Epithelial cell of proximal tubule (primary cell): ENCODE measurements at places on chromosomes 12 and 14.

DNA sequence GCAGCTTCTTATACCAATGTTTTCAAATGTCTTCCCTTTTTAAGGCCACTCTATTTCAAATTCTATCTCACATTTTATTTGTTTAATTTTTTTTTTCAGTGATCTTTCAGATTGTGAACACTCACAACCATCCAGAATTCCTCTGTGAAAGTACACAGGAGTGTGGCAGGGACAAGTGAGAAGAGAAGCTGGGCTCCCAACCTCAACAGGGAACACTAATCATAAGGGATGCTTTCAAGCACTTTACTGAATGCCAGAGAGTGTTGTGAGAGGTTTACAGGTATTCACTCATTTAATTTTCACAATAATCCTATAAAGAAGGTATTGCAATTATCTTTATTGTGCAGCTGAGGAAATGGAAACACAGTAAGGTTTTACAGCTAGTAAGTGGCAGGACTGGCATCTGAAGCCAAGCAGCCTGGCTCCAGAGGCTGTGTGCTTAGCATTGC, 60.1 kb upstream of the PYGL start:
- DNase-seq: no peak

DNA sequence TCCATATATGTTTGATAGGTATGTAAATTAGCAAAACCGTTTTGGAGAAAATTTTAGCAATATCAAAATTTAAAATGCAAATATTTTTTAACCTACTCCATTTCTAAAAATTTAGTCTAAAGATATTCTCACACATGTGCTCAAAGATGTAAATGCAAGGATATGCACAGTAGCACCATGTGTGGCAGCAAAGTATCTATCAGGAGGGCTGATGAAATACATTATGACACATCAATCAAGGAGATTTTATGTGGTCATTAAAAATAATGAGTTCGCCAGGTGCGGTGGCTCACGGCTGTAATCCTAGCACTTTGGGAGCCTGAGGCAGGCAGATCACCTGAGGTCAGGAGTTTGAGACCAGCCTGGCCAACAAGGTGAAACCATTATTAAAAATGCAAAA, 8.0 kb upstream of the C1R start:
- DNase-seq: no peak

DNA sequence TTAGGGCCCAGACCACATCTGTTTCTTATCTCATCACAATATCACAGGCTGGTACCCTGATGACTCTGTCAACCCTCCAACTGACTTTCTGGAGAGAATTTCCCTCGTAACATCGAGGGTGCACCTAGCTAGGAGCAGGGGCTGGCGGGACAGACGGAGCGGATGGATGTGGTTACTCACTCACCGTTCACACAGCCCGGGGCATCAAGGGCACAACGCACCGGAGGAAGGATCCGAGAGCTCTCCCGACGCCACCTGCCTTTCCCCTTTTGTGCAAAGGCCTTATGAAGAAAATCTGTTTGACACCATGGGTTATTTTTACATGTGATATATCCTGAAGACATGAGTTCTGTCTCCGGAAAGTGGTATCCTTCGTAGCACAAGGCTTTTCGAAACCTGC, 31.4 kb downstream of the SLC15A4 start:
- DNase-seq: no peak

DNA sequence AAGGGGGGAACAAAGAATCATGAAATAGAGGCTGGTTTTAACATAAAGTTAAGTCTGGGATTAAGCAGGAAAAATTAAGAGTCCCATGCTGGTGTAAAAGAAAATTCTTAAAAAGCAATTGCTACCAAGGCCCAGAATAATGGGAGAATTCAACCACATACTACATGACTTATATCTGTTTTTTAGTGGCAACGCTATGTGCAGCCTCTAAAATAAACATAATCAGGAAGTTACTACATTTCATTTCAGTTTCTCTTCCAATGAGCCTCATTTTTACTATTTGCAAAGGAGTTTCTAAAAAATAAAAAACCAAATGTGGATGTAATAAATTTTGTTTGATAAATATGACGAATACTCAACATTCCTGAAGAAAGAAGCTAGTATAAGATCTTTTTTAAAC, 58.1 kb downstream of the CPNE8 start:
- no peak for DNase-seq

GRCh38 chr14:65229748-65230728, 127.7 kb upstream of the MAX start:
- DNase-seq: no peak

- peak; percentile 10 for DNase-seq
Observed at GRCh38 chr12:15477761-15478160, 155.5 kb downstream of the PTPRO start.

DNA sequence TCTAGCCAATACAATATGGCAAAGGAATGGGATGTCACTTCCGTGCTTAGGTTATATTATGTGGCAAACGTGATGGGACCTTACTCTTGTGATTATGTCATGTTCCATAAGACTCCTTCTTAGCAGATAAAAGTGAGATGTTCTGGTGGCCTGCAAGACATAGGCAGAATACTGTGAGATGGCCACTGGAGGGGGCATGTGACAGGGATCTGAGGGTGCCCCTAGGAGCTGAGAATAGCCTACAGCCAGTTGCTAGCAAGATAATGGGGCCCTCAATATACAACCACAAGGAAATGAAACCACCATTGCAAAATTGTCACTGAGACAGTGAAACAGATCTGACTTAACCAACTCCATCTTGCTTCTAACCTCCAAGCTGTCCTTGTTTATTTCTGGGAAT, 151.4 kb upstream of the SSTR1 start:
- DNase-seq: no peak

DNA sequence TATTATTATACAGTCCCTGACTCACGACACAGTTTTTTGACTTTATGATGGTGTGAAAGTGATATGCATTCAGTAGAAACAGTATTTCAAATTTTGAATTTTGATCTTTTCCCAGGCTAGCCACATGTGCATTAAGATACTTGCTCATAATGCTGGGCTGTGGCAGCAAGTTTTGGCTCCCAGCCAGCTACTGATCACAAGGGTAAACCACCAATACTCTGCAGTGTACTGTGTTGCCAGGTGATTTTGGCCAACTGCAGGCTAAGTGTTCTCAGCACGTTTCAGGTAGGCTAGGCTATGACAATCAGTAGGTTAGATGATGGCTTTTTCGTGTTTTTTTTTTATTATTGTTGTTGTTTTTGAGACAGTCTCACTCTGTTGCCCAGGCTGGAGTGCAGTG, 69.4 kb upstream of the ACTN1 start:
- no peak for DNase-seq

DNA sequence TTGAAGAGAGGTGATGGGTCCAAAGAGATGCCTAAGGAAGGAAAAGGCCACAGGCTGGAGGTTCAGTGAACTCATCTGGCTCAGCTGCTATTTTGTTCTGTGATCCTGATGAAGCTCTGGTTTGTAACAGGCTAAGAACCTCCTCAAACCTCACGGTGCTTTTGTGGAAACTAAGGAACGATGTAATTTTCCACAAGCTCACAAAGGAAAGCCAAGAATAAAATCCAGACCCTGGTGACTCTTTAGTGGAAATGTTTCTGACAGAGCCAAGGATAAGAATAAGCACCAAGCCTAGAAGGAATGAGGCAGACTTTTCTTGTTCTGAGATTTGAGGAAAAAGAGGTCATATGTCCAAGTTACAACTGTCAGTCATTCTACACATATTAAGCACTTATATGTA, 93.6 kb downstream of the SLC24A4 start:
- DNase-seq: no peak

- DNase-seq: no peak
Observed at GRCh38 chr12:50715174-50715573, 48.7 kb upstream of the ATF1 start.

DNA sequence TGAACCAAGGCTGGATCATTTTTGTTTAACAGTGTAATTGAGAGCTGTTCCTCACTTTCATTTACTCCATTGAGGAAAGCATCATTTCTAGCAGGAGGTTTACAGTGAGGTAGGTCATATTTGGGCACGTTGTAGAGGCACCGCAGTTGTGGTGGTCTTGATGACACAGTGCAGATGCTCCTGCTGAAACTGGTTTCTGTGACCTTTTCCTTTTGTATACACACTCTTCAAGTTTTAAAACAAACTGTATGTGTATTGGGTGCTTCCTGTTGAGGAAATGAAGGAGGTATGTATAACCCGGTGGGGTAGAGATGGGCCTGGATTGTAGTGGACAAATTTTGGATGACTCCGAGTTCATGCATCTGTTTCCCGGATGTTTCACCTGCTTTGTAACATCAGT, 456.3 kb upstream of the RGS6 start:
- DNase-seq: no peak

- no peak for DNase-seq
Observed at GRCh38 chr14:23831596-23831995, 122.0 kb upstream of the DHRS4 start.

- no peak for DNase-seq
Observed at GRCh38 chr12:7787574-7788293, 1.5 kb upstream of the NANOG start.

GRCh38 chr14:63045612-63046320, 508 bp upstream of the KCNH5 start:
- DNase-seq: no peak

DNA sequence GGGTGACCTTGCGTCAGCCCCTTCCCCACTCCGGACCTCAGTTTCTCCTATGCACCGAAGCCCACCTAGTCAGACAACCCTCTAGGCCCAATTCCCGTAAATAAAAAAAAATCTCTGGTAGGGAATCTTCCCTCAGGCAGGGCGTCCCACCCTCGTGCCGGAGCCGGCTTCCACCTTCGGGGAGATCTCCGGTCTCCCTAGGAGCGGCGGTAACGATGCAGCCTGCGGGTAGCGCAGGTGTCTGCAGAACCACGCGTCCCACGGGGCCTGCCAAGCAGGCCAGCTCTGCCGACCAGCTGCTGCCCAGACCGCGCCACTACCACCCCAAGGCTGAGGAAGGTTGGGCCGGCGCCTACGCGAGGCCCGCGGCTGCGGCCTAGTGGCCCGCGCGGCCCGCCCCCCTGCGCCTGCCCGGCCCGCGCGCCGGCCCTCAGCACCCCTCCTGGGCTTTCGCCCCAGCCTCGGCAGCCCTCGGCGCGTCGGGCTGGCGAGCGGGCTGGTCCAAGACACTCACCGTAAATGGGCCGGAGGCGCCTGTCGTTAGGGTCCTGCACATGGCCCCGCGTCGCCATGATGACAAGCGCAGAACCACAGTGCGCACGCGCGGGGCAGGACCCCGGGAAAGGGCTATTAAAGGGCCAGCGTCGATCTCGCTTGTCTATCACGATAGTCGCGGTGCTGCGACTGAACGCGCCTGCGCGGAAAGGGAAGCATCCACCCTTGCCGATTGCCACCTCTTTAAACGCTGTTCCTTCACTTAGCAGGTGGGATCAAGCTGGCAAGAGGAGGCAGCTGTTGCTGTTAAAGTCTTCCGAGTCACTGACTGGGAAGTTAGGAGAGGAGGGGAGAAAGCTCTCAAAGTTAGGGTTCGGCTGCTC, at the start of gene NAA25:
TSS of gene NAA25 (minus strand) at position 582 of the 878 bp plus-strand sequence. CDS start at position 572, 10 bp downstream.
- DNase-seq: no peak

DNA sequence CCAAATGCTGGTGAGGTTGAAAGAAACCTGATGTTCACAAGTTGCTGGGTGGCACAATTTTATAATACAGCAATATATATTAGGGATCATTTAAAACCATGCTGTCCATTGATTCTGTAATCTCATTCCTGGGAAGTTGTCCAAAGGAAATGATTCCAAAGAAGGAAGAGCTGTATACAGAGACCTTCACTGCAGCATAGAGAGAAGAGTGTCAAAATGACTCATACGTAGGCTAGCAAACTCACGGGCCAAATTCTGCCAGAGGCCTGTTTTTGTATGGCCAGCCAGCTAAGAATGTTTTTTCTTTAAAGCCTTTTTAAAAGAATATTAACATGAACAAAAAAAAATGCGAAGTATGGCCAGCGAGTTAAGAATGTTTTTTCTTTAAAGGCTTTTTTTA, 69.2 kb upstream of the MED13L start:
- DNase-seq: no peak

GRCh38 chr14:87030197-87030596, 962.8 kb downstream of the GALC start:
- no peak for DNase-seq

- no peak for DNase-seq
Observed at GRCh38 chr12:3897371-3897971, 24.3 kb upstream of the PARP11 start.

GRCh38 chr14:36684946-36685345, 23.3 kb downstream of the PAX9 start:
- no peak for DNase-seq

DNA sequence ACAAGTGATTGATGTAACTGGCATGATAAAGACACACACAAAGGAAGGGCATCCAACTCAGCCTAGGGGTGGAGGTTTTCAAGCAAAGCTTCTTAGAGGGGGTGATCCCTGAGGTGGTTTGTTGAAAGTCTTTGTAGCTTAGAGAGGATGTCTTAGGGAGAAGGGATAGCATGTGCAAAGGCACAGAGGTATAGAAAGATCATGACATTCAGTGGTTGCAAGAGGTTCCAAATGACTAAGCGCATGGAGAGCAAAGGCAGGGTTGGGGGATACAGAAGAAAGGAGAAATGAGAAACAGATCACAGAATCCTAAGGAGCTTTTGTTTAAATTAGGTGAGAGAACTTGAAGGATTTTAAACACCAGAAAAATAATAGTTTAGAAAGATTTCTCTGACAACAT, 5.2 kb upstream of the CCT2 start:
- no peak for DNase-seq

- DNase-seq: no peak
Observed at GRCh38 chr14:21032326-21033132, 2.1 kb downstream of the RNASE13 start.

DNA sequence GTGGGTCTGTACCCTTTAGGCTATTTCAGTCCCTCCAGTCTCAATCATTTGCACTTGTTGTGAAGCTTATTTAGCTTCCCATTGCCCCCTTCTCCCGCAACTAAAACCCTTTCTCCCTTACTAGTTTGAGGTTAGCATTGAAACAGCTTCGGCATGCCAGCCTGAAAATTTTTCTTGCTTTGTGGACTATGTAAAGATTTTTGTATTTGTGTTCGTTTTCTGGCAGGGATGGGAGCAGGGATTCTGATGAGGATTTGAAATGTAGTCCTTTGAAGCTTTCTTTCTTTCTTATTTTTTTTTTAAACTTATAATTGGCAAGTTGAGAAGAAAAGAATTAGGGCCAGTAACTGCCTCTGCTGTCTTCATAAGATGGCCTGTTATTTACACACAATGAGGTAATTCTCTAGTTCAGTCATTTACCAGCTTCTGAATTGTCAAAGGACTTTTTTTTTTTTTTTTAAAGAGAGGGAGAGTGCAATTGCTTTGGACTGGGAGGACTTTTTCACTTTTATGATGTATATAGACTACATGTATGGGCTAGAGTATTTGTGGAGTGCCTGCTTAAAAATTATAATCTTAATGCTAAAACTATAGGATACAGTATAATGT, 29.0 kb downstream of the PALS1 start:
- DNase-seq: no peak

DNA sequence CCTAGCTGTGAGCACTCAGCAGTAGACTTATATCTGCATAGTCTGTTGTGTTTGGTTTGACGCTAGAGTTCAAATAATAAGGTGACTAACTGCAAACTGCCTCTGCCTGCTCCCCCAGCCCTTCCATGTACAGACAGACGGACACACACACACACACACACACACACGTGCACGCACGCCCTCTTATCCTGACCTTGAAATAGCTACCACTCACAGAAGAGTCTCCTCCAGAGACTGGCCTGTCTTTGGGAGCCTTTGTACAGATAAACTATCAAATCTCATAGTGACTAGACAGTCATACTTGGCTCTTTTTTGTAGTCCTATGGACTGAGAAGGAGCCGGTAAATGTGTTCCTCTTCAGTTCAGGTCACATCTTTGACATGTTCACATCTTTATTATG, 158.4 kb downstream of the FBXL14 start:
- DNase-seq: no peak
